ENCODE measurements at places on chromosomes 4 and X.

- no peak for DNase-seq
Observed at GRCh38 chr4:122053186-122053585, 98.9 kb upstream of the BLTP1 start.

- no peak for DNase-seq
Observed at GRCh38 chr4:38601244-38601915, 62.6 kb upstream of the KLF3 start.

DNA sequence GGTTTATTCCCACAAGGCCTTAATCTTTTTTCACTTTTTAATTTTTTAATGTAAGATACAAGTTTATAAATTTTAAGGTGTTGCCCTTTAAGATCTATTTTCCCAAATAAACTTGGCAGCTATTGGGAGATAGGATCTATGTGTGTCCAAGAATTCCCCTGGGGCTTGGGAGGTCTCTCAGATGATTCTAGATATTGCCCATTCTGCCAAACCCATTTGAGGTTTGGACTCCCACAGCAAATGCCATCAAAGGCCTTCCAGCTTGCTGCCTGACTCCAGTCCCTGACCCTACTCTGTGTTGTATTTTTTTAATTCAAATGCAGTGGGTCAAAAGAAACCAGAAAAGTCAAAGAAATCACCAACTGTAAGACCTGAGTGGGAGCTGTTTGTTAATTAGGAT lies 120.0 kb upstream of the CHRDL1 start:
- no peak for DNase-seq

DNA sequence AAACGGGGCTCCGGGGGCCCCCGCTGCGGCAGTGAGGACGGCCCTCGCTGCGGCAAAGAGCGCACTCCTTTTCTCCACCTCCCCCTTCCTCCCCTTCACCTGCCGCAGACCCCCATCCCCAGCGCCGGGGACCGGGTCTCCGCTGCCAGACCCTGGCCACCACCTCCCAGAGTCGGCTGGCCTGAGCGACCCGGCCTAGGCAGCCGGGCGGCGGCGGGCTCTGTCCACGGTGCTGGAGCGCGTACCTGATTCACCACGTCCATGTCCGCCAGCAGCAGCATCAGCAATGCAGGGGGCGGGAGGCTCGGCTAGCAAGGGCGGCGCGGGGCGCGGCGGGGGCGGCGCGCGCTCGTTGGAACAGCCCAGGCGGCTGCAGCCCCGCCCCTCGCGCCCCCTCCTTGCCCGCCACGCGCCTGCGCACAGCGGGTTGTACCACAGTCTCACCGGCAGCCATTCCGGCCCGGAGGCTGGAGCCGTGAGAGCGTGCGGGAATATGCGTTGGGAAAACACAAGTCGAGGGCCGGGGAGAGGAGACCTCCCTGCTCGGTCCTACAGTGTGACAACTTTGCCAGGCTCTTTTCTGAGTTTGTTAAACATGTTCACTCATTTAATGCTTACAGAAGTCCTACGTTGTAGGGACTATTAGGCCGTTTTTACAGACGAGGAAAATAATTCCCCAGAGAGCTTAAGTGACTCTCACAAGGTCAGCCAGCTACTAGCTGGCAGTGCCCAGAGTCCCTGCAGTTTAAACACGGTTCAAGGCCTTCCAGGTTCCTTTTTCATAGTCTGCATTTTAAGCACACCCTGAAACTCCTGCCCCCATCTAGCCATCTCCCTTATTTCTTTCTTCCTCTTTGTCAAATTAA lies at the start of gene SYP:
TSS of gene SYP (minus strand) at position 288 of the 866 bp plus-strand sequence. CDS start at position 281, 7 bp downstream.
- DNase-seq, result peak; percentile 82

DNA sequence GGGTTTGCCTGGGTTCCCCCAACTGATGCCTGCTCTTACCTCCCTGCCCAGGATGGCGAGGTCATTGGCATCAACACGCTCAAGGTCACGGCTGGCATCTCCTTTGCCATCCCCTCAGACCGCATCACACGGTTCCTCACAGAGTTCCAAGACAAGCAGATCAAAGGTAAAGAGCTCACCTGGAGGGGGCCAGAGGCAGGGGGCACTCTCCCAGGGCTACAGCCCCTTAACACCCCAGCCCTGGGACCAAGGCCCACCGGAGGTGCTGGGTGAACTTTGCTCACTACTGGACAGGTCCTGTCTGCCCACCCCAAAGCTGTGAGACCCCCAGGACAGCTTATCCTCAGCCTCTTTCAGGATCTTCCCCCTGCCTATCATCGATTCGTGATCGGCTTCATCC lies 24.5 kb downstream of the HTRA3 start:
- no peak for DNase-seq

DNA sequence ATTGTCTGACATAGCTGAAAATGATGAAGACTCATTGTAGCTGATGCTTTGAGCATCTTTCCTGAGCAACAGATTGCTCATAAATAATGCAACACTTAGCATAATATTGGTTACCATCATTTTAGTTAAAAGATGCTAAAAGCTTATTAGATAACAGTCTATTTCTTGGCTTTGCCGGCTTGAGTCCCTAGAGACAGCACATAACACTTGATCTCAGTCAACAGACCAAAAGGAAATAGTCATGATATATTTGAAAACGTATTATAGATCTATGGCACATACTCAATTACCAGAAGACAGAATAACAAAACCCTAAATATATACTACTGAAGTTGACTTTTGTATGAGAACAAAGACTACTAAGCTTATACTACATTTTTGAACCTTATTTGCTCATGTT lies 846.7 kb upstream of the EPHA5 start:
- DNase-seq, result no peak

Measured in GM12891 (cell line).